ENCODE measurements at places on chromosomes 2 and 18. TPM values are rescaled to one million over a fixed set of nuclear protein-coding genes. Genes with fewer than 3 reads are reported as not detected.

Gene NTSR2
- not detected for total RNA-seq

Gene ARPC2
- total RNA-seq = 374 TPM

Gene RGPD3
- 1.0 TPM for total RNA-seq

Gene RAD51AP2
- under 0.01 TPM for total RNA-seq

Gene GPR39
- 9.2 TPM for total RNA-seq
